Substantia nigra (tissue), 51 donors: ENCODE measurements at places on chromosomes 12 and 14.

GRCh38 chr14:97916100-97916499 is 1118.9 kb downstream of the VRK1 start:
- DNase-seq, result no peak

- no peak for DNase-seq
Observed at GRCh38 chr14:29810682-29811081, 117.0 kb downstream of the PRKD1 start.

GRCh38 chr12:21502164-21502496 is 541 bp downstream of the GOLT1B start:
- DNase-seq, result no peak

GRCh38 chr14:25832585-25832984 is 765.2 kb downstream of the NOVA1 start:
- DNase-seq, result no peak

DNA sequence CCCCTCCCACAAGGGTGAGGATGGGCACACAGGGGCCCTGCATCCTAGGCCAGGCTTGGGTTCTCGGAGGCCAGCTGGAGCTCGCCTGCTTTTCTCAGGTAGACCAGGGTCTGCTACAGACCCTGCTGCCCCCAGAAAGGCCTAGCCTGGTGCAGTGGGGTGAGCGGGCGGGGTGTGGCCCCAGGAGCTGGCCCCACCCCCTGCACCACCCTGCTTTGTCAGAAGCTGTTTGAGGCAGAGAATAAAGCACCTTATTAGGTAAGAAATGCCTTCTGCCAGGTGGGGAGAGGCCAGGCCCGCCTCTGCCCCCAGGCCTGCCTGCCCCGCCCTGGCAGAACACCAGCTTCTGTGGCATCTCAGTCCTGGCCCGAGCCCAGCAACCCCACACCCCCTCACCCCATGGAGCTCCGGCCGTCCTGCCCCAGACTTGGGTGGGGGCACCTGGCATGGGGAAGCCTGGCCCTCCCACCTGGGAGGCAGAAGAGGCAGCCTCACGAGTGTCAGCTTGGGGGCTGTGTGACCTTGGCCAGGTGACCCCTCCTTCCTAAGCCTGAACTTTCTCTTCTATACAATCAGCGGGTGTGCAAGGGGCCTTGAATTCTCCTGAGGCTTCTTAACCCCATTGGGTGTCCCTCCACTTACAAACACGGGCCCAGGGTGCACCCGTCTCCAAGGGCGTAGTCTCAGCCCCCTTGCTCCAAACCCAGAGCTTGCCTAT is 43.2 kb downstream of the KRT80 start:
- no peak for DNase-seq

GRCh38 chr14:36826614-36827013 is 165.0 kb downstream of the PAX9 start:
- DNase-seq, result no peak
